GM04503 (cell line): ENCODE measurements at places on chromosomes 7 and 10.

GRCh38 chr10:77187376-77187999 is 450.1 kb downstream of the KCNMA1 start:
- DNase-seq = no peak

- no peak for DNase-seq
Observed at GRCh38 chr10:86790394-86790793, 34.0 kb downstream of the BMPR1A start.

DNA sequence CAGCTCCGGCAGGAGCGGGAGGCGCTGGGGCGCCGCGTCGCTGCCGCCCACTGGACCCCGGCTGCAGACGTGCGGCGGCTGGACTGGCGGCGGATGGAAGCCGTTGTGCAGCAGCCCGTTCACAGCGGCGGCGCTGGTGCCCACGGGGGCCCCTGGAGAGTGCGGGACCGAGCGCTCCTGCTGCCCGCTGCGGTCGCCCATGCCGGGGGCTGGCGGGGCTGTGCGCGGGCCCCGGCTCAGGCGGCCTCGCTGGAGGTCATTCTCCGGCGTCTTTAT is 413 bp downstream of the PANK1 start:
- DNase-seq = no peak

GRCh38 chr10:79101560-79102497 is 33.1 kb downstream of the ZMIZ1 start:
- DNase-seq = no peak

GRCh38 chr10:29430101-29430500 is 141.2 kb downstream of the LYZL1 start:
- DNase-seq = no peak

DNA sequence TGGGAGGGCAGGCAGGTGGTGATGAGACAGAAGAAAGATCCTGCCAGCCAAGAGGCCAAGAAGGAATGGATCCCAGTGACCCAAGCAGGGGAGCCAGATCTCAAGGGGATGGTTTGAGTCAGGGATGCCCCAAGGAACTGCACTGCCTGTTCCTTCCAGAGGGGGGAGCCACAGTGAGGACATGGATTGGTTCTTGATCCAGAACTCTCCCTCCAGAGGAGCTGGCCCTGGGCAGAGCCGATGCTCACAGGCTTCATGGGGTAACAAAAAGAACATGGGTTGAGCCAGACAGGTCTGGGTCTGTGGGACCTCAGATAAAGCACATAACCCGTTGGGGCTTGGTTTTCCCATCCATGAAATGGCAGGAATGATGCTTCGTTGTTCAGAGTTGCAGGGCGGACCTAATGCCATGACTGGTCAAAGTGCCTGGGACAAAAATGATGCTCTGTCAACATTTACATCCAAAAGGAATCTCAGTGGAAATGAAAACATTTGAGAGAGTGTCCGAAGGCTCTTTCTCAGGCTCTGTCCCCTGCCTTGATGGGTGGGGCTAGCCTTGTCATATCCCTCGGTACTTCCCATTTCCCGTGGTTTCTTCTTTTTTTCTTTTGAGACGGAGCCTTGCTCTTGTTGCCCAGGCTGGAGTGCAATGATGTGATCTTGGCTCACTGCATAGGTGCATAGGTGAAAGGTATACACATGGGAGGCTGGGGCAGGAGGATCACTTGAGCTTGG is 4.7 kb upstream of the DENND2A start:
- DNase-seq = no peak

GRCh38 chr7:103338864-103339263 is 5.7 kb downstream of the DNAJC2 start:
- no peak for DNase-seq

- no peak for DNase-seq
Observed at GRCh38 chr7:127413326-127413725, 20.8 kb upstream of the ZNF800 start.

- no peak for DNase-seq
Observed at GRCh38 chr7:2230882-2231281, 1.9 kb downstream of the MAD1L1 start.

- DNase-seq = no peak
Observed at GRCh38 chr10:76906256-76906655, 731.4 kb downstream of the KCNMA1 start.

DNA sequence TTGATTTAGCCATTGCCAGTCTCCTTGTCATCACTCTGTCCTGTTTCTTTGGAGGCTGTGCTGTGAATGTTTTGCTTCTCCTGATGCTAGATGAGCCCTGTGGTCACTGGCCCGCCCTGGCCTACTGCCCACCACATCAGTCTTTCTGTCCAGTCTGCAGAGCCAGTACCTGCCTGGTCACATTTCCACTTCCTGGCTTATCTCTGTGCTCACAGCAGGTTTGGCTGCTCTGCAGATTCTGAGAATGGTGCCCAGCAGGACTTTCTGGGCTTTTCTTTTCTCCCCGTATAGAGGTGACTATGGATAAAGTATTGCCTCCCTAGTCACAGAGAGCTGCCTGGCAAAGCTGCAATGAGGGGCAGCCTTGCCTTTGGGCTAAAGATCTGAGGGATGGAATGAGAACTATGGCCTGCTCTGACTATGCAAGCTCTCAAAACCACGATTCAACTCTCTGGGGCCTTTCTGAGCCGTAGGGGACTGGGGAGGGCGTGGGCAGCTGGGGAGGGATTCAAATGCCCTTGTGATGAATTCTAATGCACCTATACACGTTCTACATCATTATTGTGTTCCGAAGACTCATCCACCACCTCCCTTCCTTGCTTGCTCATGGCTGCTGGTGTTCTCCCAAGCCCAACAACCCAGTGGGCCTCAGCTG is 410.4 kb upstream of the NPVF start:
- no peak for DNase-seq

DNA sequence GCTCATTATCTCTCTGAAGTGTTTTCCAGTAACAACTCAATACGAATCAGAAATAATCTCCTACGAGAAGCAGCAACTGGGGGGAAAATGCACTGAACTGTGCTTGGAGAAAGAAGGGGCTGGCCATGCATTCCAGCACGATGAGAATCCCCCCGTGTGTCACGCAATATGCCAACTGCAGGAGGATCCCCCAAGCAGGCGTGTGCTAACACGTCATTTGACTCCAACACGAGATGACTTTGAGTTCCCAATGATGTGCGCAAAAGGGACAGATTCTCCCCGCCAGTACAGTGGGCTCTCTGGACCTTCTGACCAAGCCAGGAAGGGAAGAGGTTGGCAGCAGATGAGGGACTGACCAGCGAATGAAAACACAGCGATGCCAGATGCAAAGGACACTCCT is 105.5 kb downstream of the KCNMA1 start:
- DNase-seq = no peak

GRCh38 chr7:73891178-73891885 is 30.4 kb downstream of the TMEM270 start:
- no peak for DNase-seq

- DNase-seq = no peak
Observed at GRCh38 chr7:28957064-28957750, 923 bp downstream of the TRIL start.

DNA sequence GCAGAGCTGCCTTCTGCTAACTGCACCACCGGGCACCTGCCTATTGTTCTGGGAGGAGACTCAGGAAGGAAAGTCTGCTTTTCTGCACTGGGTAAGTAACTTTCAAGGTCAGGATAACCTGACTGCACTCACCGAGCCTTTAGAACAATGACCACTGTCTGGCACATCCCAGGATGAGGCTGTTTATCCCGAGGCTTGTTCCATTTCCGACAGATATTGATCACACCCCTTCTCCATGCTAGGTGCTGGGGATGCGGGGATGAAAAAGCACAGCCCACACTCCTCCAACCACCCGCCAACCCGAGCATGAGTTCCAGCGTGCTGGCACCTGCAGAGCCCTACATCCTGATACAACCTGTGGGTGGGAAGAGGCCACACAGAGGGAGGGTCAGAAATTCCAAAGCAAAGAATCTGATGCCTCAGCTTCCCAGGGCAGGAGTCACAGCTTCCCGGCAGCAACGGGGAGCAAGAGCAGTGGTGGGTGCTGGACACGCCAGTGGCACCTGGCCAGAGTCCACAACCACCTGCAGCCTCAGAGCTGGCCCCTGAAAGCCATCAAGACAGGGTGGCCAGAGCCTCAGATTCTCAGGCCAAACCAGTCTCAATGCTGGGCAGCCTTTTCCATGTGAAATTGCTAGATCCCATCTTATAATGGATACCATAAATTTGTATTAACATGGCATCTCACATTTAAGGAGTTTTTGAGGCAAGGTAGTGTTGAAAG is 34.9 kb upstream of the CNPY1 start:
- DNase-seq = no peak

DNA sequence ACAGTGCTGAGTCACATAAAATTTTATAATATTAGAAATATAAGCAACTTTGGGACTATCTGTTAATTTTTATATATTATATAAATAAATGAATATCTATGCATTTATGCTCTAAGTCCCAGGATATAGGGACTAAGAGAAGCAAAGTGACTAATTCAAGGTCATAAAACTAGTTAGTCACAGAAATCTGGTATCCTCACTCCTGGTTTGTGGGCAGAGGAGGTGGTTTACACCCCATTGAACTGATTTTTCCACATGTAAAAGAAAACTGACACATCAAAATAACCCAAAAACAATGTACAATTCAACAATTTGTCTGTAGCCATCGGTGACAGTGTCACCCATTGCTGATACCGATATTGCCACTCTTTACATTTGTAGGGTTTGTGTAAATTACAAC is 3.0 kb downstream of the PCLO start:
- no peak for DNase-seq

- DNase-seq = no peak
Observed at GRCh38 chr10:127434006-127434405, 115.1 kb upstream of the NPS start.

DNA sequence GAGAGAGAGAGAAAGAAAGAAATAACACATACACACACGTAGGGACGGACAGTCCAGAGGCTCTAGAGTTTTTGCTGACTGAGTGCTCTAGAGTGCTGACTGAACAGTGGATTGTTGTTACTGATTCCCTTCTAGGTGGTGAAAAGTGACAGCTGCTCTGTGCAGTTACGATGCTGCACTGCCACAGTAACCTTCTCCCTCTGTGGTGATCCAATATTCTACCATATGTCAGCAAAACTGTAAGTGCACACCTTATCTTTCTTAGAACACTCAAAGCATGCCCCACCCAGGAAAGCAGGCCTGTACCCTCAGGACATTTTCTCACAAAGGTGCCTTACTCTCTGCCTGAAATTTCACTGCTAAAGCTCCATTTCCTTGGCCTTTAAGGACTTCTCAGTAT is 1023.5 kb downstream of the TYW1 start:
- DNase-seq = no peak

DNA sequence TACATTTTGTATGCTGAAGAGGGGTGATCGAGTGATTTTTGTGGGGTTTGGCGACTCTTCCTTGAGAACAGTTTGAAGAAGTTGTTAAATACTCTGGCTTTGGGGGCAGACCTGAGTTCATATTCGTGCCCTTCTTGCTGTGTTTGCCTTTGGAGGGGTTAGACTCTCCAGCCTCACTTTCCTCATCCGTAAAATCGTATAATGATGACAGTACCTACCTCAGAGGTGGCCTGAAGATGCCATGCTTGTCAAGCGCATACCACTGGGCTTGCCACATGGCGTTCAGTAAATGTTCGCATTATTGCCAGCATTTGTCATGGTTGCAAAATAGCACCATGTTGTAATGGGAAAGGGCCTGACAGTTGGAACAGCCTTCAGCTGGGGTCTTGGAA is 1.3 kb downstream of the STK17A start:
- no peak for DNase-seq

DNA sequence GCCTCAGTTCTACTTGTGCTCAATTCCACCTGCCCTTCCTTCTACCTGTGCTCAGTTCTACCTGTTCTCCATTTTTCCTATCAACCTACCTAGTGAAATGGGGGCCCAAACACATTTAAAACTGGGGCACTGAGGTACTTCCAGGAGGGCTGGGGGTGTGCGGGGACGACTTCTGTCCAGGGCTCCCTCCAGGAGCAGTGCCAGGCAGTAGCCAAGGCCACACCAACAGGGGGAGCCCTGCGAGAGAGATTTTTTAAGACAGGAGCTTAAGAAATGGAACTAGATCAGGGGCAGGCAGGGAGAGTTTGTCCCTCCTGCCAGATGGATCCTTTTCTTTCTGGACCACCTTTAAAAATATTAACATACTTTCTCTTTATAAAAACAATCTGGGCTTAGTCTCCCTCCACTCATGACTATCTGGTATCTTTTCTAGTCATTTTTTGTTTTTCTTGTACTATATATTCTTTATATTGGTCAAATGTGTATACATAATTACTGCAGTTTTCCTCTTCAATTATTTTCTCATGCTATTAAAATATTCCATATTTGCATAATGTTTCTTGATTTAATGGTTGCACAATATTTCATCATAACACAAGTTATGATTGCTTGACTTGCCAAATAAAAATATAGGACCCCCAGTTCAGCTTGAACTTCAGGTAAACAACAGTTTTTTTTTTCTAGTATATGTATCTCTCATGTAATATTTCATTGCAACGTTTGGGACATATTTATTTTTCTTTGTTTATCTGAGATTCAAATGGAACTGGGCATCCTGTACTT is 47.3 kb upstream of the INSYN2A start:
- no peak for DNase-seq

DNA sequence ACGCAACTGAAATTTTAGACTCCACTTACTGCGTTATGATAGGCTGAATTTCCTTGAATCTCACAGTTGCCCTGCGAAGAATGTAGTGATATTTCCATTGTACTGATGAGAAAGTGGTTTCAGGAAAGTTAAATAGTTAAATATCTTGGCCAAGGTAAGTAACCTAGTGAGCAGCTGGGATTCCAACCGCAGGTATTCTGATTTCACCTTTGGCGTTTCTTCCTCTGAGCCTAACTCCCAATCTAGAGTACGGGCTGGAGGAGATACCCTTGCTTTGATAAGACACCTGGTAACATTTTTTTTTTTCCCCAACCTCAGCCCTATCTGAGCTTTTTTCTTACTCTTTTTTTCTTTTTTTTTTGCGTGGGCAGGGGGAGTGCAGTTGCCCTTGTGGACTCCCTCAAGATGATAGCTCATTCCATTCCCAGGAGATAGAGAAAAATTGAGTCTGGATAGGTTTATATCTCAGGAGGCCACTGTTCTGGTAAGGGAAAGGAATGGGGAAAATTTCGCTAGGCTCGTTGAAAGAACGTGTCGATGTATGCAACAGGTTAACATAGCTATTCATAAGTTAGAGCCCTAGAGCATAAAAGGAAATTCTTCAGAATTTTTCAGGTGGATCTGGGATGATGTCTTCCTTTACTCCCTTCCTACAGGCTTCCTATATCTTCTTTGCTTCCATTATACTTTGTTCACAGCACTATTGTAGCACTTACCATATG is 3.1 kb upstream of the TAS2R38 start:
- DNase-seq = no peak
